Stimulated activated CD8-positive, alpha-beta memory T cell treated with anti-CD3 and anti-CD28 coated beads, Interleukin-7, amount 100 ng/mL, for 4 hours (primary cell): ENCODE measurements at places on chromosomes 12 and 14.

DNA sequence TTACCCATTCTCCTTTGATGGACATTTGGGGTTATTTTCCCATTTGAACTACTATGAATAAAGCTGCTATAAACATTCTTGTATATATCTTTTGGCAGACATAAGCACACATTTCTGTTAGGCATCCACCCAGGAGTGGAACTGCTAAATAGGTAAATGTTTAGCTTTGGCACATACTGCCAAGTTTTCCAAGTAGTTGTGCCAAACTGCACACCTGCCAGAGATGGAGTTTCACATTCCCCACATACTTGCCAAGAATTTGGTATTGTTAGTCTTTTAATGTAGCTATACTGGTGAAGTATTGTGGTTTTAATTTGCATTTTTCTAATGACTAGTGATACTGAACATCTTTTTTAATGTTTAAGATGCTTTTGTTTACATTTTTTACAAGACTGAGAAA lies 201.0 kb downstream of the GXYLT1 start:
- no peak for DNase-seq

DNA sequence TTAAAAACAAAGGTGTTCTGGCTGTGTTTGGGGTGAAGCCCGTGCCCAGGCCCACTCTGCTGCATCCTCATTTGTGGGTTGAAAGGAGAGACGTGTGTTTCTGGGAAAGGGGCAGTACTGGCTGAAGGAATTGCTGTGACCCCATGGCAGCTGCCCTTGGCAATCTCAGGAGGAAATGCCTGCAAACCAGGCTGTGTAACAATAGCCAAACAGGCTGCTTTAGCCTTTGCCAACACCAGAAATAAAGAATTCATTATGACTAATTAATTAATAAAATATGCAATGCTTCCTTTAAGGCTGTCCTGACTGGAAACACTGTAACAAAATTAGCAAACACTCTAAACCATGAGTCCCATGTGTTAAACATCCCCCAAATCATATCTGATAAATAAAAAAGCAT lies 53.0 kb upstream of the KRR1 start:
- DNase-seq, result no peak

DNA sequence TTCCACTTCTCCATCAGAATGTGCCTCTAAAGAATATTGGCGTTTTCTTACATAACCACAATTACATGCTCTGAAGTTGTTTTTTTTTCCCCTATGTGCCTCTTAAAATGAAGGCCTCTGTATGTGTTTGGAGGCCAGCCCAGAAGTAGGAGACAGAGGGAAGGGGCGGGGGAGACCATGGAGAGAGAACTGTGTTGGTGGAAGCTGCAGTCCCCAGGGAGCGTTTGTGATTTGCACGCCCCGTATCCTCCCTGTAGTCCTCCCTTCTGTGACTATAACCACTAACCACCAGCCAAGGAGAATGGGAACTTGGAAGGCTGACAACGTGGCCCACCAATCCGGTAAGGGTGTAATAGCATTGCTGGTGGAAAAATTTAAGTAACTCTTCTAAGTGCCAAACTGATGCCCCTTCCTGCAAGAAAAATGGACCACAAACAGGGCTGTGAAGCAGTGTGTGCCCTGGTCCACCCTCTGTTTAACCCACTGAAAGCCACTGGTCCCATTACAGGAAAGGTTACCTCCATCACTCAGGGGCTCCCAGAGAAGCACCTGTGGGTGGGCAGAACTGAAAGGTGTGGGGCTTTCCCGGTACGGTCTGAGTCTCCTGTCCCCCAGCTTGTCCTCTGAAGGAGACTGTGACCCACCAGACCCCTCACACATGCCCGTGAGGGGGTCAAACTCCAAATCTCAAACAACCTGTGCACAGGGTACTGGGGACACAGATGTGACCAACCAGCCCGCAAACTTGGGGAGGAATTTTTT lies 36.8 kb downstream of the CCDC88C start:
- DNase-seq, result no peak

- no peak for DNase-seq
Observed at GRCh38 chr12:121620333-121620891, 5.9 kb upstream of the ORAI1 start.

DNA sequence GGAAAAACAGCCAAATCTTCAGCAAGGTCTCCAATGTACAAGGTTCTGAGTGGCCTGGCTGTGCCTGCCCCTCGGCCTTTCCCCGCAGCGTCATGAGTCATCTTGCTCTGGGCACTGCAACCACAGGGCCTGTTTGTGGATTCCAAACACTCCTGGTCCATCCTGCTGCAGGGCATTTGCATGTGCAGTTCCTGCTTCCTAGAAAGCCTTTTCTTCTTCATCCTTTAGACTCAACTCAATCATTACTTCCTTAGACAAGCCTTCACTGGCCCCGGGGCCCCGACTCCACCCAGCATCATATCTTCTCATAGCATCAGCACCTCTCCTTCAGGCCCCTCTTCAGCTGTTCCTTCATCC lies 101.8 kb upstream of the EGLN3 start:
- no peak for DNase-seq

GRCh38 chr12:90653040-90653439 lies 301.9 kb downstream of the CCER1 start:
- DNase-seq, result no peak

DNA sequence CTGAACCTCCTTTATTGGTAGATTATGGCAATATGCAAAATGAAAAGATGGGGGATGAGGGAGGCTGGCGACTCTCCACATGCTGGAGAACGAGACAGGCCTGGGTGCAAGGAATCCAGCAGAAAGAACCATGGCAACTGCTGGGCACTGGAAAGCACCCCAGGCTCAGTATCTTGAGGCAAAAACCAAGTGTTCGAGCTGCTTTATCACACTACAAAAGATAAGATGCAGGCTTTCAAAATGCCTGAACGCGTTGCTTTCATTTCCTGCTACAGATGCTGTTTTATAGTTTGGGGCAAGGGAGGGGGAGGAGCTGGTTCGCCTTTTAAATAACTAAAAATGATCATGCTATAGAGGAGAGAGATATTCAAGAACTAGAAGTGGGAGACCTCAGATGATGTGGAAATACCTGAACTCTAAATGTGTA lies 38.9 kb downstream of the NIN start:
- DNase-seq, result no peak

DNA sequence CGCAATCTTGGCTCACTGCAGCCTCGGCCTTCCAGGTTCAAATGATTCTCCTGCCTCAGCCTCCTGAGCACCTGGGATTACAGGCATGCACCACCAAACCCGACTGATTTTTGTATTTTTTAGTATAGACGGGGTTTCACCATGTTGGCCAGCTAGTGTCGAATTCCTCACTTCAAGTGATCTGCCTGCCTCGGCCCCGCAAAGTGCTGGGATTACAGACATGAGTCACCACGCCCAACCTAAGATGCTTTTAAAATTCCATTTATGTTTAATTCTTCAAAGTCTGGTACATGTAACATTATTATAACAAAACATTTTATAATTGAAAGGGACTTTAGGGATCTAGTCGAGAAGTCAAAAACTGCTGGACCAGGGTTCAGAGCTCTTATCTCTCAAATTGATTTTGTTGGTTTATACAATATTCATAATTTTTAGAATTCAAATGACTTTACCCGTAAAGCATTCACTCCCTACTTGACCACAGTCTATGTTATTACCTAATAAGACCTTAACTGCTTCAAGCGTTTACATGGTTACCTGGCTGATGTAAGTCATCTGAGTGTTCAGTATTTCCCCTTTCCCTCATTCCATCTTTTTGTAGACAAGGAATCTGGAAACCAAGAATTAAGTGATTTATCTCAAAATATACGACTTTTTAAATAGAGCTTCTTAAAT lies 28.2 kb downstream of the RAP1B start:
- DNase-seq, result no peak

GRCh38 chr12:29389295-29389919 lies 8.4 kb upstream of the ERGIC2 start:
- DNase-seq, result no peak

- no peak for DNase-seq
Observed at GRCh38 chr14:77158175-77158881, 16.7 kb upstream of the ZDHHC22 start.

GRCh38 chr12:11917501-11917900 lies 153.2 kb upstream of the BCL2L14 start:
- no peak for DNase-seq

- DNase-seq, result no peak
Observed at GRCh38 chr14:99574099-99574880, 29.7 kb downstream of the CCDC85C start.

DNA sequence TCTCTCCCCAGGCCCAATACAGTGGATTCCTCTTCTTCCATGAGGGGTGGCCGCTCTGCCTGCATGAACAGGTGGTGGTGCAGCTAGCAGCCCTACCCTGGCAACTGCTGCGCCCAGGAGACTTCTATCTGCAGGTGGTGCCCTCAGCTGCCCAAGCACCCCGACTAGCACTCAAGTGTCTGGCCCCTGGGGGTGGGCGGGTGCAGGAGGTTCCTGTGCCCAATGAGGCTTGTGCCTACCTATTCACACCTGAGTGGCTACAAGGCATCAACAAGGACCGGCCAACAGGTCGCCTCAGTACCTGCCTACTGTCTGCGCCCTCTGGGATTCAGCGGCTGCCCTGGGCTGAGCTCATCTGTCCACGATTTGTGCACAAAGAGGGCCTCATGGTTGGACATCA lies 3.8 kb downstream of the ARHGEF40 start:
- DNase-seq, result no peak

DNA sequence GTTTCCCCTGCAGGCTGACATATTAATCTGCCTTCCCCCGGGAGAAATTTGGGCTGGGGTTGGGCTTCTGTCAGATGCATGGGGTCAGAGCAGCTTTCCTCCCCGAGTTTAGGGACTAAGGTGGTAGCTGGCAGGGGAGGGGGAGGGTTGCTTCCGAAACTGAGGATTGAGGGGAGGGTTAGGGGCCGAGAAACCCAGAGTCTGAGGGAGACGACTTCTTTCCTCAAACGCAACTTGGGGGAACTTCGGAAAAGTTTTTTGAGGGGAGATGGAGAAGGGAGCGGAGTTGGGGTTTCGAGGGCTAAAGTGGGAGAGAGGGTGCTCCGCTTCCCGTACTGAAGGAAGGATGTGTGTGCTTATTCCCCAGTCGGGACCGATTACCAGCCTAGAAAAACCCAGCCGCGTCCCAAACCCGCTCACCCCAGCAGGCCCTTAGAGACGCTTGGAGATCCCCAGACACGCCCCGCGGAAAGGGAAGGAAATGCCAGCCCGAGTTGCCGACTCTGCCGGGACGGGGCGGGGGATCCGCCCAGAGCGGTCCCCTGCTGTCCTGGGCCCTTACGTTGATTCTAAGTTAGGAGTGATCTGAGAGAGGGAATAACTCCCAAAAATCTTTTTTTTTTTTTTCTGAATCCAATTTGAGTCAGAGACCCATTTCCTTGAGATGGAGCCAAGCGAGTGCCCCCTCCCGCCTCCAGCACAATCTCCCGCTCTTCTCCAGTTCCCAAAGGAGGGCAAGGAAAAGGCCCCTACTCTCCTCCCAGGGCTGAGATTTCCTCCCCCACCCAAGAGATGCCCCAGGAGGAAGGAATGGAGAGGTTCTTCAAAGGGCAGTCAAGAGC lies 61.9 kb downstream of the SMUG1 start:
- DNase-seq, result no peak

- DNase-seq, result no peak
Observed at GRCh38 chr14:65035049-65035448, 48.4 kb downstream of the FNTB start.

DNA sequence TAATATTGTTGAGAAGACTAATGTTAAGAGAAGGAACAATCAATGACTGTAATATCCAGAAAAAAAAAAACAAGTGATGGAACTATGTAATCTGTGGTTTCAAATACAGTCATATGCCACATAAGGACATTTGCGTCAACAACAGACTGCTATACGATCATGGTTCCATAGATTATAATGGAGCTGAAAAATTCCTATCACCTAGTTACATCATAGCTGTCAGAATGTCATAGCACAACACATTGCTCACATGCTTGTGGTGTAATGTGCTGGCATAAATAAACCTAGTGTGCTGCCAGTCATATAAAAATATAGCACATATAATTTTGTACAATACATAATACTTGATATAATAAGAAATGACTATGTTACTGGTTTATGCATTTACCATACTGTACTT lies 653.5 kb downstream of the TRHDE start:
- DNase-seq, result no peak

DNA sequence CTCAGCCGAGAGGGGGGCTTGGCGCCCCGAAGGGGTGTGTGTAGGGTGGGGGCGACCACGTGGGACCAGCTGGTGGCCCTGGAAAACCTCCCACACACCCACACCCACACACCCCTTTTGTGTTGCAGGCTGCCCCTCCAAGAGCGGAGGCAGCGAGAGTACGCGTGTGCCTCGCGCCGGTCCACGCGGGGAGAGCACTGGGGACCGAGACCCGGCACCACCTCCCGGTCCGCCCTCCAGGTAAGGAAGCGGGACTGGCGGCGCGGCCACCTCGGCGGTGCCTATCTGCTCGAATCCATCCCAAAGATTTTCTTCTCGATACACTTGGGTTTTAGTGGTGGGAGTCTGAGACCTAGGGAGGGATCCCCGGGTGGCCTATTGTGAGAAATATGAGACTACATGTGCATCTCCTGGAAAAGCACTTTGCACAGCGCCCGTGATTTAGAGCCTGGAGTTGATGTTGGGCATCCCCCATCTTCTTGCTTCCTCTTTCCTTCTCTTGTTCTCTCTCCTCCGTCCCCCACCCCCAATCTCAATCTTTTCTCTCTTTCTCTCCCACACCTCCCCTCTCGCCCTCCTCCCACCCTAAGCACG lies 393 bp downstream of the SYT1 start:
- DNase-seq, result no peak

GRCh38 chr14:34007902-34008301 lies 57.0 kb upstream of the EGLN3 start:
- no peak for DNase-seq

DNA sequence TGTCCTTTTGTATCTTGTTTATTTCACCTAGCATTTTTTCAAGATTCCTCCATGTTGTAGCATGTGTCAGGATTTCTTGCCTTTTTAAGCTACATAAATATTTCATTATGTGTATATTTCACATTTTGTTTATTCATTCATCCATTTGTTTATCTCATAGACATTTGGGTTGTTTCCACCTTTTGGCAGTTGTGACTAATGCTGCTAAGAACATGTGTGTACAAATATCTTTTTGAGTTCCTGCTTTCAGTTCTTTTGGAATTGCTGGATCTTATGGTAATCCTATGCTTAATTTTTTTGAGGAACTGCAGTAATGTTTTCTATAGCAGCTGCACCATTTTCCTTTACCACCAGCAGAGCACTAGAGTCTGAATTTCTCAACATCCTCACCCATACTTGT lies 62.4 kb downstream of the SCN8A start:
- no peak for DNase-seq

GRCh38 chr12:15038137-15038536 lies 65.3 kb downstream of the PDE6H start:
- DNase-seq, result no peak

- no peak for DNase-seq
Observed at GRCh38 chr12:57474430-57474829, 5.2 kb downstream of the ARHGAP9 start.

- no peak for DNase-seq
Observed at GRCh38 chr12:12845794-12846243, 32.7 kb downstream of the DDX47 start.
